Bone marrow (tissue), 2 donors: ENCODE measurements at places on chromosomes 2 and 18.

- no peak for DNase-seq
These were observed 45.4 kb downstream of the ASAP2 start for GRCh38 chr2:9252002-9252357.

DNA sequence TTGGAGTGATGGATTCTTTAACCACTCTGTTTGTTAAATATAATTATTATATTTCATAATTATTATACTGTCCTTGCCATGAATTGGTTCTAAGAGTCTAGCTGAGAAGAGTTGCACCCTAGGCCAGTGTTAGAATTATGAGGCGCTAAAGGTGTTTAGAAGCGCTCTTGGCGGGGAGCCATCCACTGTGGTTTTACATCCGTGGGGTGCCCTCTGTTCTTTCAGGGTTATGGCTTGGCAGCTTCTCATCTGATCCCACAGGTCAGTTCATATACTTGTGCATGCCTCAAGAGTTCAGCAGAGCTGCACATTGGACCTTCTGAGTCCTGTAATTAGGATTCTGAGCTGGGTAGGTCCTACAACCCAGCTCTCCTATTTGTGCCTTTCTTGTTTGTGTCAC lies 9.1 kb downstream of the ASAP2 start:
- DNase-seq, result no peak

GRCh38 chr2:218081063-218081462 lies 12.0 kb downstream of the RUFY4 start:
- no peak for DNase-seq

GRCh38 chr2:102792568-102793208 lies 30.9 kb downstream of the TMEM182 start:
- no peak for DNase-seq

GRCh38 chr2:96558485-96558884 lies 21.9 kb downstream of the ARID5A start:
- DNase-seq, result no peak

DNA sequence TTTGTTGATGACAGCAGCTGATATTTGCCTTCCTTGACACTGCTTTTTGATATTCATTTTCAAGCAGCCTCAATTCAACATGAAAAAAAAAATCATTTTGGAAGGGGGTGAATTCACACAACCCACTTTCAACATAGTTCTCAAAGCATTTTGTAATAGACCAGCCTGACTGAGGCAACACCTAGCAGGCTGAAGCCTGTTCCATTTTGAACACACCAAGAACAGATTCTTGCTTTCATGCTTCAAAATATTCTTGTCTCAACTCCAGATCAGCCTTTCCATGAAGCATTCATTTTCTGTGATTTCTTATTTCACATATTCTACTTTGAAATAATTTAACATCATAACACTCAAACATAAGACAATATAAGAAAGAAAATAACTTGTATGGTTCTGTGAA lies 812.6 kb upstream of the POU3F3 start:
- DNase-seq, result no peak

DNA sequence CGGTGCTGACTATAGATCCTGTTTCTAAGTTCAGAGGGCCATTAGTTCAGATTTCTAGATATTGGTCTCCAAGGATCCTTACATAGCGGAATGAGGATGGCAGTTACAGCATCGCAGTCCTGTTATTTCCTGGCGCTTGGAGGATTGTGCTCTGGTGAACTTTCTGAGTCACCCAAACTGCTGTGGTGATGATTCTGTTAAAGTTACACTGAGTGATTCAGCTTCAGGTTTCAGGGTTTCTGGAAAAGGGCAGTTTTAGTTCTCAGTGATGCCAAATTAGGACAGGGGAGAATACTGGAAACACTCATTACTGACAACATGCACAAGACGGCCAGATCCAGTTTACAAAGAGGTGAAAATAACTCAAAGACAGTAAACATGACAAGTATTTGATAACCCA lies 52.1 kb upstream of the ANKRD62 start:
- no peak for DNase-seq

DNA sequence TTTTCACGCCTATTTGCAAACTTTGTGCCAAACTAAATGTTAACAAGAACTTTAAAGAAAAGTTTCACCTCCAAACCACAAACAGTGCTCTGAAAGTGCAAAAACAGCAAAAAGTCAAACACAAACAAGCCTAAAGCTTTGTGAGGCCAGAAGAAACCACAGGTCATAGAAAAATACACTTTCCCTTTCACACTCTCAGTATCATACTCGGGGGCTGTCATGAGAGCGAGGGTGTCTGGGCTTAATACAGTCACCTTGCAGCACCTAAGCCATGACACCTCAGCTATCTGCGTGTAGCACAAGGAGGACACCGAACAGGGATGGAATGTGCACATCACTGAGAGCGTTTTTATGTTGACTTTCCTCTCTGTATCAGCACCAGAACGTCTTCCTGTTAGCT lies 26.6 kb upstream of the SEH1L start:
- DNase-seq, result no peak

DNA sequence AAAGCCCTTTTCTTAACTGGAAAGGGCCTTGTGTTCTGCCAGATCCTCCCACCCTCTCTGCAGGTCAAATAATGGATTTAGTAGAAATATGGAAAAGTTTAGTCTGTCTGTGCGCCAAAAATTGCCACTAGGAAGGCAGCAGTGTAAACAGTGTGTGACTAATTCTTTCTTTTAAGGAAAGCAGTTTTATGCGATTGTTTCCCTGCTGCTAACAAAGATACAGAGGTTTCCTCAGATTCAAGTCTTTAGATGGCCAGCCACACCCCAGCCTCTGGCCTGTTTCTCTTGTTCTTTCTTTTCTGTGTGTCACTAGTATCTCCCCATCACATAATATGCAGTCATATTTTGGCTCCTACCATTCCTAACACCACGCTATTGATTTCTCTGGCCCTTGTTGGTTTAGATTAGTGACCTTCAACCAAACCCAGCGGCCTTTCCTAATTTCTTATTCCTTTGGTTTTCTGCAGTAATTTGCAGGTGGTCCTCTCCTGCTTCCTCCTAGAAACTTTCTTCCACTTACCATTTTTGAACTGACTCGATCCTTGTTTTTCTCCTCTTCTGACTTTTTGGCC lies 157.4 kb downstream of the LTBP1 start:
- DNase-seq, result no peak

DNA sequence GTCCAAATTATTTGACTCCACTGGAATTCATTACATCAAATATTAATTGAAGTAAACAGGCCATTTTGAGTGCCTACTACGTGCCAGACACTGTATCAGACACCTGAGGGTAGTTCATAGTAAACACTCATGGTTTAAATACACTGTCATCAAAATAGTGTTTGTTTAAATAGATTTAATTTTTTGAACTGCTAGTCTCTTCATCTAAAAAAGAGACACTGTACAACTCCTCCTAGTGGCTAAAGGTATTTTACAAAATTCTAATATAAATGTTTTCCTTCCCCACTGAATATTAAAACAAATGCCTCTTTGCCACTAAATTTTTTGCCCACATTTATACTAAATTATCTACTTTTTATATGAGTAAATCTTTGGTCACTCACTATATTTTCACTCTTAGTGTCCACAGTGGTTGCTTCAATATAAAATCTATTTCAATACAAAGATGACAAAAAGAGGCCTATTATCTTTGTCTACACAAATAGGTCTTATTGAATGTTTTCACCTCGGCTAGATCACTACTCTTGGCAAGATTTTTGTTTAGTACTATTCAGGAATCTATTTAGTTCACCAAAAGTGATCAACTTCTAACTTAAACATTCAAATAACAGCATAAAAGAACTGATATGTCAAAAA lies 122.1 kb downstream of the TMEM247 start:
- DNase-seq, result no peak

DNA sequence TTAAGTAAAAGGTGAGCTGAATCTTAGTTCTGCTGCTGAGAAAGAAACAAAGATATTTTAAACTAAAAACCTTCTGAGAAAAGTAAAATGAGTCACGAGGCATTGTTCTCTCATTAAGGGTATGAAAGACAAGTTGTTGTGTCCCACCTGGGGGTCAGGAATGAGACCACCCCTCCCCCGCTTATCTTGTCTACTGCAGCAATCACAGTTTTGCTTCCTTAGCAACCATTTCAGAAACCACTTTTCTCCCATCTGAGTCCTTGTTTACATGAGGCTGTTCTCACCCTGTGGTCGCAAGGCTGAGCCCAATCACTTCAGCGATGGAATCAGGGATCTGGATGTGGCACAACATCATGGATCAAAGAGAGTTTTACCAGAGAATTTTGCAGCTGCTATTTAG lies 377.6 kb upstream of the NETO1 start:
- no peak for DNase-seq

DNA sequence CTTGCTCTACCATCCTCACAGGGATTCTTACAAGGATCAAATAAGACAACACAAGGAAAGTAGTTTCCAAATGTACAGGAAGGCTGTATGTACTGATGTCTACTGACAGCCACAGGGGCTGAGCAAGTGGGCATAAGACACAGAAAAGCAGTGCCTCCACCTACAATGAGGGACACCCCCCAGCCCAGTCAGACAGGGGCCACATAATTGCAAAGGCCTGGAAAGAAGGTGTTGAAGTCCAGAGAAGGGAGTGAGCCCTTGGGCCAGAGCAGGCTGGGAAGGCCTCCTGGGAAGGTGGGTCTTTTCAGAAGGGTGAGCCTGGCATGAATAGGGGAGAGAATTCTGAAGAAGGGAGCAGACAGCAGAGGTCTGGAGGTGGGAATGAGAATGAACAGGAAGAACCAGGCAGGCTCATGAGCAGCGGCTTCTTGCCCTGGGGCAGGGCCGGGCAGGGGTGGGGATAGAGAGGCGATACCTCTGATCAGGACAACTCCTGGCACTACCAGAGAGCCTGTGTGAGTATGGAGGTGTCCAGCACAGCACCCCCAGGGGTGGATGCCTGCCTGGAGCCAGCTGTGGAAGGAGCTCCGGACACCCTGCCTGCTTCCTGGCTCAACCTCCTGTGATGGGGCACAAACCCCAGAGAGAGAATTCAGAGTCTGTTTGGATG lies 30.1 kb downstream of the HS1BP3 start:
- DNase-seq, result no peak

- no peak for DNase-seq
These were observed 29.8 kb downstream of the TSPYL6 start for GRCh38 chr2:54226260-54226659.

GRCh38 chr2:175004980-175005732 lies at the start of gene CHN1:
CHN1 (minus strand) TSS chr2:175005381; CDS start chr2:175004912, 469 bp downstream.
- DNase-seq, result peak; percentile 11

GRCh38 chr18:78495550-78495949 lies 484.1 kb upstream of the SALL3 start:
- no peak for DNase-seq

DNA sequence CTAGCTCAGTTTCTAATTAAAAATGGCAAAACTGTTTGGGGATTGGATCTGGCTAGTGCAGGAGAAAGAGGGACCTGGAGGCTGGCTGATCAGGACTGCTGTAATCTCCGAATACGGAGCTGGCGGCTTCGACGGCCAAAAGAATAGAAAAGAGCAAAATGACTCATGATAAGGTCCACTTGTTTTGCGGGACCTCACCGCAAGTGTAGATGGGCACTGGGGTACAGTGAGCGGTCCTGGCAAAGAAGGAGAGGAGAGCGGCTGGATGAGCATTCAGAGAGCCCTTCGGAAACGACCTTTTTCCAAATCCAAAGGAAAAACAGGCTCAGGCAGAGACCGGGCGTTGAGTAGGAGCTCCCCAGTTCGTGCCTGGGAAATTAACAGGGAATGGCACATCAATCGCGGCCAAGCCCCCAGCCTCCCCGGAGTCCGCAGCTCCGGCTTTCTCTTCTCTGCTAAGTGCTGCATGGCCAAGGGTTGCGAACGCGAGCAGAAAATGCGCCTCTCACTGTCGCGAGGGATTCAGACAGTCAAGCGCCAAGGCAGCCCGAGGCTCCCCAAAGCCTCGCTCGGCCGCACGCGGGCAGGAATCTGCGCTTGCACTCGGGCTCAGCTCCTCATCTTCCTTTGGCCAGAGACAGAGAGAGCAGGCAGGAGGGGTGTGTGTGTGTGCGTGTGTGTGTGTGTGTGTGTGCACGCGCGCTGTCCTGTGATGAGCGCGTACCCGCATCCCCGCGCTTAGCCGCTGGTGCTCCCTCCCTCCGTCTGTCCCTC lies 1.8 kb downstream of the DCC start:
- no peak for DNase-seq

GRCh38 chr2:222082201-222082600 lies 216.6 kb downstream of the PAX3 start:
- DNase-seq, result no peak

GRCh38 chr2:26270373-26270772 lies 25.6 kb downstream of the HADHB start:
- DNase-seq, result no peak

DNA sequence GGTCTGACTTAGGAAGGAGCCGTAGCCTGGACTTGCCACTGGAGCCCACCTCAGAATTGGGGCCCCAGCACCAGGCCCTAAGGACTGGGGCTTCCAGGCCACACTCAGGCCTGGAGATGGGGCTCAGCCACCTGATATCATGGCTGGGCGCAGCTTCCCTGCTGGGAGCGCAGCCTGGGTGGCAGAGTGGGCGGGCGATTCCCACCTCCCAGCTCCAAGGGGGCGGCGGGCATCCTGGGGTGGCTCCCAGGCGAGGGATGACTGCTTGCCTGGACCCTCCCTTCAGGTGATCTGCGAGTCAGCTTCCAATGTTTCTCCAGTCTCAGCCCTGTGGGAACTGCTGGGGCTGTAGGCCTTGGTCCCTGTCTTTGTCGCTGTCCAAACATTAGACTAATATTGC lies 20.1 kb downstream of the GPR35 start:
- no peak for DNase-seq

GRCh38 chr2:161241894-161242293 lies 66.3 kb upstream of the PSMD14 start:
- DNase-seq, result no peak

GRCh38 chr2:232681527-232681926 lies 15.6 kb upstream of the GIGYF2 start:
- DNase-seq, result no peak

DNA sequence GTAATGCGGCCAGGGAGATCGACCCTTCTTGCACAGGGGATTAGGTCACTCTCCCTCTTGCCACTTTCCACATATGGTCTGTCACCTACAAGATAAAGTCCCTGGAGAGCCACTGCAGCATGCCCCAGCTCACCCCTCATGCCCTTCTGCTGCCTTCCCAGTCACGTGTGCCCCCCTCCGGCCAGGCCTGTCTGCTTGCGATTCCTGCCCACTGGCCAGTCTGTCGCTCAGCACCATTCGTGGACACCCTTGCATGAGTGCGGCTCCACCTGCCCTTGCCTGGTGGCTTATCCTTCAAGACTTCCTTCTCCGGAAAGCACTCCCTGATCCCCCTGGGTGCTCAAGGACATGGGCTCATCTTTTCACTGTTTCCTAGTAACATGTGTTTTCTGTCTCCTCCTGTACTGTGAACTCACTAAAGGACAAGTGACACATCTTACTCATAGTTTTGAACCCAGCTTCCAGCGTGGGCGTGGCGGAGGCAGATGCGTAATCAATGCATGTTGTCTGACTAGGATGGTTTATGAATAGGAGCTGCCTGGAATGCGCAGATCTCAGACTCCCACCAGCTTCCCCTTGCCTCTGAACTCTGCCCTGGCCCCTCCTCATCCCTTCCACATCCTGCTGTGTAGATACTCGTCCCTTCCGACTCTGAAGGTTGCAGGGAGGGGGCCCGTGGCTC lies 7.8 kb upstream of the NT5DC4 start:
- DNase-seq, result no peak
